ENCODE measurements at places on chromosomes 16 and 17.
A peak's percentile ranks its signal among the peaks of the same experiment; 100 is the strongest.

GRCh38 chr16:80664226-80664625 is 123.4 kb downstream of the DYNLRB2 start:
- DNase-seq: no peak

- peak; percentile 79 for DNase-seq
These were observed 4.6 kb downstream of the UNC119 start for GRCh38 chr17:28547623-28548416.

DNA sequence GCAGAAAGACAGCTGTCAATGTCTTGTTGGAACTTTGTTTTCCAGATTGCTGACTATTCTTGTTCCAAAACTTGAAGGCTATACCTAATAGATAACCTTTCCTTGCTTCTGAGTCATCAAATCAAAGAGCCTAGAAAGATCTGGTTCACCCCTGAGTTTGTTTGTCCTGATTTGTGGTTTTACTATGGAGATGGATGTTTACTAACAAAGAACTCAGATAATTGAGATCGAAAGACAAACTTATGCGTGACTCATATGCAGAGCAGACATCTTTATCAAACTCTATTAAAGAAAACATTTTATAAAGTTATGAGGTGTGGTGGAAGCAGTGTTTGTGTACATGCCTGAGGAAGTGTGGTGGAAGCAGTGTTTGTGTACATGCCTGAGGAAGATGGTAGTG is 311.1 kb upstream of the TBX2 start:
- DNase-seq: no peak

DNA sequence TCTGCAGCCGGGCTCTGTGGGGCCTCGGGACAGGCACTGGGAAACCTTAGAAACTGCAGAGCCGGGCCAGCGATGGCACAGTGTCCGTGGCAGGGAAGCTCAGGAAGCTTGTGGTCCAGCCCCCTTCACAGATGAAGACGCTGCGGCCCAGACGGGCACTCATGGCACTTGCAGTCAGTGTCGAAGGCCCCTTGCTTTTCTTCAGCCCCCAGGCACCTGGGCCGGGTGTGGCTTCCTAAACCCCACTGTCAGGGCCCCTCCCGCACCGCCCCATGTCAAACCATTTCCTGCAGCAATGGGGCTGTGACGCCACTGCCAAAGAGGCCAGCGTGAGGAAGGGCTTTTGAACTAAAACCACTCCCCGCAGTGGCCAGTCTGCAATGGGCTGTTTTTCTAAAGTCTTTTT is 164.0 kb downstream of the LAT start:
- DNase-seq: no peak

DNA sequence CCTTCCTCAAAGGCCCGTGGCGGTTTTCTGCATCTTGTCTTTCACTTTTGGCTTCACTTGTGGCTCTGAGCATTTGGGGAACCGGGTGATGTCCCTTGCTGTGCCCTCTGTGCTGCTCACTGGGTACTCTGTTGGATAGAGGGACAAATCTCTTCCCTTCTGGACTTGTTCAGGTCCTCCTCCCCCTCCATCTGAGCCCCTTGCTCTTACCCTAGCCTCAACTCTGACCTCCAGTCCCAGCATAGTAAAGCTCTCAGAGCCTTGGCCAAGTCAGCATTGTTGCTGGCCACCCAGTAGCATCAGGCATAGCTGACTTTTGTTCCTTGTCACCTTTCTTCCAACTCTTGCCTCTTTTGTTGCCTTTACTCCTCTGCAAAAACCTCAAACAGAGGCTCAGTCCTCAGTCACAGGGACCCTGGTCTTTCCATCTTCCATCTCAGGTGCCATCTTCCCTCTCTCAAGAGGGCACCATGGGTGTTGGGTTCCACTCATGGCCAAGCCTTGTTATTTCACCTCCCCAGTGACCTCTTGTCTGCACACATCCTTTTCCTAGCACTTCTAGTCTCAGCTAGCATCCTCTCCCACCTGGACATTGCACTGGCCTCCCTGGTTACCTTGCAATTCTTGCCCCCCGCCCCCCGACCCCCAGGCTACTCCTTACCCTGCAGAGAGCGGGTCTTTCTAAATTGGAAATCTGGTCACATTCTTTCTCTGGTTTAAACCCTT is 393 bp upstream of the PSMB10 start:
- peak; percentile 95 for DNase-seq

DNA sequence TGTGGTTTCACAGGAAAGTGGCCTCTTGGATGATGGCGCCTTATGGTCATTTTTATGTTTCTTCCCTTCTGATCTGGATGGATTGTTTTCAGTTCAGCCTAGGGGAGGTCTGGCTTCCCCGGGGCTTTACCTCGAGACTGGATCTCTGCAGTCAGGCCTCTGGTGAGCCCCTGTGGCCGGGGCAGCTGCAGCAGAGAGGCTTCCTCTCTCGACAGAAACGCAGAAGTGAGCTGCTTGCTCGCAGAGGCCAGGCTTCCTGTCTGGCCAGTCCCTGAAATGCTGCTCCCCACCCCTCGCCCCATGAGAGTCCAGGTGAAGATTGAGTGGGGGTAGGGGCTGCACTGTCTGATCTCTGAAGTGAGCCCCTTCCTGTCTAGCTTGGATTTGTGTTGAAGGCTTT is 44.0 kb downstream of the PLCG2 start:
- peak; percentile 63 for DNase-seq

DNA sequence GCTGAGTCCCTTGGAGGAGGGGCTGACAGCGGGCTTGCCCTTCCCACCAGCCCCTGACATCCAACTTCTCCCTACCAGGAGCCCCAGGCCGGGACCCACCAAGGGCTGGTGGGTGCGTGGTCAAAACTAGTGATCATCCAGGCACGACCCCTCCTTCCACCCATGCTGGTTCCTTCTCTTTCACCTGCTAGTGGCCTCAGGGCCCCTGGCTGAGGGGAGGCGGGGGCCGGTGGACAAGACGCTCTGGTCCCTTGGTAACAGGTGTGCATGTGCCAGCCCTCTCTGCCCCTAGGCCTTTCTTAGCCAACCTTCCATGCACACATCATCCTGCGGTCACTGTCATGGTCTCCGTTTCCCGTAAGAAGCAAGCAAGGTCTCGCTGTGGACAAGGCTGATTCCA is 8.4 kb downstream of the ZNF213 start:
- no peak for DNase-seq

- no peak for DNase-seq
These were observed 10.0 kb upstream of the MPRIP start for GRCh38 chr17:17032131-17032692.

DNA sequence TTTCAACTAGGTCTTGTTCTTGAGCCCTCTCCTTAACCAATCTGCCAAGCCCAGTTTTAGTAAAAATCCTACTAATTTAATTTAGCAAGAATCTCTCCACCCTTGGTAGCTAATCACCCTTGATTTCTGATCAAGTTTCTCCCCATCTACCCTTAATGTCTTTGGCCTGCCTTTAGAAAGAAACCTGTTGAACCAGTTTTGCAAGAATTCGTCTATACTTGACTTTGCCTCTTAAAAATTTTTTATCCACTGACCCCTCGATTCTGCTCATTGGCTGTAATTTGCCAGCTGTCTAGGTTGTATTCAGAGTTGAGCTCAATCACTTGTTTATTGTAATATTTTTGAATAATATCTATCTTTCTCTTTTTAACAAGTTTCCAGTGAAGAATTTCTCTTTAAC is 1138.5 kb downstream of the CDH11 start:
- no peak for DNase-seq

- DNase-seq: no peak
These were observed 27.9 kb downstream of the MBTD1 start for GRCh38 chr17:51231999-51232398.

DNA sequence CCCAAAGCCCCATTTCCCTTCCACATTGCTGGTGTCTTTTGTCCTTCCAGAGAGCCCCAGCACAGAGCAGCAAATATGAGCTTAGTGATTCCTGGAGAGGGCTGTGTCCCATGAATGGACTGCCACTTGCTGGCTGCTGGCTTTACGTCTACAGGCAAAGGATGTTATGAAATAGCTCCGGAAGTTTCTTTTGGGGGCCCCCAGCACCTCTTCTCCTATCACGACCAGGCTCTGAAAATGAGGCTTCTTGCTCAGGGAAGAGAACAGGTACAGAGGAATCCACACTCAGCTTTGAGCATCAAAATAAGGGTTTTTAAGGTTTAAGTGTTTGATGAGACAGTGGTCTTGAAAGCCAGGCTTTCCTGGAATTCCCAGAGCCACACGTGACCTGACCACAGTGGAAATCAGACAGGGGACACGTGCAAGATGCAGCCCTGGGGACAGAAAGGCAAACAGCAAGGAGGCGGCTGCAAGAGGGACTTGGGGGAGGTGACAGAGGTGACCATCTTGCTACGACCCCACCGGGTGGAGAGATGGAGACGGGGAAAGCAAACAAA is 58.1 kb downstream of the ZDHHC7 start:
- no peak for DNase-seq
